ENCODE measurements at places on chromosomes 5 and 9.
A peak's percentile ranks its signal among the peaks of the same experiment; 100 is the strongest.

- no peak for DNase-seq
Observed at GRCh38 chr9:132077881-132078698, 1.6 kb downstream of the MED27 start.

GRCh38 chr9:84597131-84597530 is 72.4 kb upstream of the NTRK2 start:
- no peak for DNase-seq

GRCh38 chr9:134240361-134240760 is 76.0 kb upstream of the RNU6ATAC start:
- no peak for DNase-seq

GRCh38 chr5:100516285-100516684 is 18.9 kb upstream of the FAM174A start:
- no peak for DNase-seq

DNA sequence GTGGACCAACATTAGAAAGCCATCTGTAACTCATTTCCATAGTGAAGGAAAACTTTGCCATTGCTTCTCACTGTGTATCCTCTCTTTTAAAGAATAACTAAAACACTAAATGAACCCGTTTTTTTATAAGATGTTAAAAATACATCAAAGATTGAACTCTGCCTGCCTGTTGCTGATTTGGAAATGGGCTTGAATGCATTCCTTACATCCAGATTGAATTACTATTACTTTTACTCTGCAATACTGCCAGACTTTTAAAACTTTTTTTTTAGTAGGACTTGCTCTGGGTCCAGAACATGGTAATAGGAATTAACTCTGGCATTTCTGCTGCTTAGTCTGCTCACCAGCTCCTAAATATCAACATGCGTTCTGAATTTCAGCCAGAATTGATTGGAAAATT is 176.8 kb upstream of the PAPPA start:
- no peak for DNase-seq

DNA sequence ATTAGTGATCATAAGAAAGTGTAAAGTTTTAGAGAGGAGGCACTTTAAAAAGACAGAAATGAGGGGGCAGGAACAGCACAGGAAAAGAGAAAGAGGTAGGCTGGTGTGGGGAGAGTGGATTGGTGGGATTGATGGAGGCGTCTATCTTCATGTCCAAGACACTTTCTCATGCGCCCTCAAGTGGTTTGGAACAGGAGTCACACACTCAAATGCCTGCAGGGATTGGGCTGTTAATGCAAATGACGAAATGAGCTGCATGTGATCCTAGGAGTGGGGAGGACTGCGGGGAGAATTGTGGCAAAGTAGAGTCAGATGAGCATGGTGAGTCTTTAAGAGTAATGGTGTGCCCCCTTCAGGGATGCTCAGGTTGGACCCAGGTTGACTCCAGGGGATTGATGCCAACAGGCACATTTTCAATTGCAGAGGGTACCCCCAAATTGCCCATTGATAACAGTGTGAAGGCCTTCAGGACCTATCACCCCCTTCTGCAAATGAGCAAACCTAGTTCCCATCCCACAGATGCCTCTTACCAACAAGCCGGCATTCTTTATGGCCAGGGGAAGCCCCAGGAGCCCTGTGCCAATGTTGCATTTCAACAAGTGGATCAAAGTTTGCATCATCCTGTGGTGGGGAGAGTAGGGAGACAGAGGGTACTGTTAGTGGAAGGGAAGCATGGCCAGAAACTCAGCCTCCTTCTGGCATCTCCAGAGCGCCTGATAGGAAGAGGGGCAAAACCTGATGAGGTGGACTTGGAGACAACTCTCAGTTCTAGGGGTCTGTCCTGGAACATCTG is 5.3 kb downstream of the SLC36A3 start:
- DNase-seq, result no peak

DNA sequence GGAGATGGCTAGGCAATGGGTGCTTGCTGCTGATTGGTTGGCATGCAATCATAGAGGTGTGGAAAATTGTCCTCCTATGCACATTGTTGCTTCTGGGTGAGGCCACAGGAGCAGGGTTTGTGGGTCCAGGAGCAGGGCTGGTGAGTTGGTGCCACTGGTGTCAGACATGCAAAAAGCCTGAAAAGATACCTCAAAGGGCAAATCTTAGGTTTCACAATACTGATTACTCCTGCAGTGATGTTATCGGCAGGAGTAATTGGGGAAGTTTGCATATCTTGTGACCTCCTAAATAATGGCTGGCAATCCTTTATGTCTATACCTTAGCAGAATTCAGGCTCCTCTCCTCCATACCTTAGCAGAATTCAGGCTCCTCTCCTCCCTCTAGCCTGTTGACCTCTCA is 25.2 kb downstream of the SLC25A48 start:
- no peak for DNase-seq

DNA sequence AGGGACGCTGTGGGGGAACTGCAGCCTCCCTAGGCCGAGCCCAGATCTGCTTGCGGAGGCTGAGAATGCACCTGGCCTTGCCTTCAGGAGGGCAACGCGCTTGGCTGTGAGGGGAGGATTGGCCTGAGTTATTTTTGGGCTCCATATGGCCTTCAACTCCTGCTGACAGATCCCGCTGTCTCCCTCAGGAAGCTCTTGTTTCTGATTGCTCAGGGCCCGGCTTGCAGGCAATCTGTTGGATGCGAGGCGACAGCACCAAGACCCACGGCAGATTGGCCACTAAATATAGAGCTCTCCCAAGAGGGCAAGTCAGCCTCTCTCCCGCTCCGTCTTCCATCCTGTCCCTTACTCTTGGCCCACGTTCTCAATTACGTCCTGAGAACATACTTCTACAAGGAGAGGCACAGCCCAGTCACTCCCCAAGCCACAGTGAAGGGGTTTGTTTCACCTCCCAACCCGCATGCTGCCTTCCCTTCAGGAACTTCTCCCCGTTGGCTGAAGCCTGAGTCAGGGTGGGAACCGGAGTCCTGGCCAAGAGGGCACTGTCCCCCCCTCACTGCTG is 53.6 kb downstream of the RASGEF1C start:
- DNase-seq, result no peak

DNA sequence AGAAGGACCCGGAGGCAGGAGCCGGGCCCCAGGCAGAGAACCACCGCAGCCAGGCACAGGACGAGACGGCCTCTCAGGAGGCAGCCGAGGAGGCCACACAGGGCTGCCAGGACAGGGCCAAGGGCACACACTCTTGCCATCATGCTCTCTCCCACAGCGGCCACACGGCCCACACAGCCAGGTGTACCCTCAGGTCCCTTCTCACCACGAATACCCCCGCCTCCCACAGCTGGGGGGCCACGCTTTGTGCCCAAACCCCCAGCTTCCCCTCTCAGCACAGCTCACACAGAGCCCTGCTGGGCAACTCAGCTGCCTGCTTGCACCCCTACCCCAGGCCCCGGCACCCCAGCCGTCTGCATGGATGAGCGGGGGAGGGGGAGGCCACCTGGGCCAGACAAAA is 5.3 kb downstream of the SSNA1 start:
- DNase-seq, result no peak

DNA sequence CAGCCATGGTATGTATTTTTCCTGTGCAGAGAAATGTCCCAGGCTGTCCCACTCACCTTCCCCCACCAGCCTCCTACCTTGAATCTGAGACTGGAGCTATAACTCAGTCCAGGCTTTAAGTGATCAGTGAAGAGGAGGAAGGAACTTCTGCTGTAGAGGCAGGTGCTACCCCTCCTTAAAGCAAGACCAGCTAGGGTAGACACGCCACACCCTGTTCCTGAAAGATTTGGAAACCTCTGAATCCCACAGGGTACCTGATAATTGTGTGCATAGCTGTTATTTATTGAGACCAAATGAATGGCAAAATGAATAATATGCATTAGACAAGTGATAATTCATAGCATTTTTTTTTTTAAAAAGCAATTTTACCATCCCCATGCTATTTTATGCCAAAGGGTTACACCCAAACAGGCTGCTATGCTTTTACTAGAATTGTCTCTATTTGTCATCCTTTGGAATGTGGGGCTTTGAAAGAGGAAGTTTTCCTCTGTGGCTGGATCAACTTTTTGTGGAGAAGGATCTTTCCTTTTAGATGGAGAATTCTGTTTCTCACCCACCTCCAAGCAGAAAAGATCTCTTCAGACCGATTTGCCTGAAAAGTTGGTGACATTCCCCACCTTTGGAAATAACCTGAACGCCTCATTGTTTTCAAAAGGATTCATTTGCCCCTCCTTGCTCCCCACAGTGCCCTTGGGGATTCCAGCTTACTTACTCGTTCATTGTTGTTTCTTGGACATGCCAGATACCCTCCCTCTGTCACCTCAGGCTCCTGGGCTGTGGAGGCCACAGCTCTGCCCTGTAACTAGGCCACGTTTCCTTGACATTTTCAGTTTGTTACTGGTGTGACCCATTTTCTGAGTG is 248.7 kb downstream of the NR3C1 start:
- no peak for DNase-seq

- DNase-seq, result no peak
Observed at GRCh38 chr5:106195679-106196474, 1474.9 kb downstream of the EFNA5 start.

- DNase-seq, result no peak
Observed at GRCh38 chr5:56454219-56454862, 221.2 kb upstream of the ANKRD55 start.

DNA sequence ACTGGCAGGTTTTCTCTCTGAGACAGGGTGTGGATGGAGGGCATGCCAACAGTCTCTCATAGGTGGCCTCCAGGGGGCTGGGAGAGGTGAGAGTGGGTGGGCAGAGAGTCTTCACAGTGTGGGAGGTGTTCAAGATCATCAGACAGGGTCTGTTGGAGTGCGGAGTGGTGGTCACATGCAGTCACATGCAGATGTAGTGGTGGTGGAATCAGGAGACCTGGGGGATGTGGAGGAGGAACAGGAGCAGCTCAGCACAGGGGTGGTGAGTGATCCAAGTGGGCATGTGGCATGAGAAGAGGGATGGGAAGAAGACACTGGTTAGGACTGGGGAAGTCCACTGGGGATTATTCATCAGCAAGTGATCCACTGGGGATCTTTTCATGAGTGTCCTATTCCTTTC is 5.8 kb downstream of the GM2A start:
- no peak for DNase-seq

DNA sequence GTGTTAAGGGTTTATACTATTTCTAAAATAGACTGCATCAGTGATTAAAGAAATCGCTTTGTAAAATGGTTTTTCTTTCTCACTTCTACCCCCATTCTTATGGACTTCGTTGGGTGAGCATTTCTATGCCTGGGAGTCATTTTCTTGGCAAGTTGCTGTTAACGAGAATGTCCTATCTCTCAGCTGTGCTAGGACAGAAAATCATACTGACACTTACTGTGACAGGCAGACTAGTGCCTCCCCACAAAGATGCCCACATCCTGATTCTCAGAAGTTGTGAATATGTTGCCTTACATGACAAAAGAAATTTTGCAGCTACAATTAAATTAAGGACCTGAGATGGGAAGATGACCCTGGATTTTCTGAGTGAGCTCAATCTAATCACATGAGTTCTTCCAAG is 65.1 kb upstream of the NMUR2 start:
- no peak for DNase-seq

DNA sequence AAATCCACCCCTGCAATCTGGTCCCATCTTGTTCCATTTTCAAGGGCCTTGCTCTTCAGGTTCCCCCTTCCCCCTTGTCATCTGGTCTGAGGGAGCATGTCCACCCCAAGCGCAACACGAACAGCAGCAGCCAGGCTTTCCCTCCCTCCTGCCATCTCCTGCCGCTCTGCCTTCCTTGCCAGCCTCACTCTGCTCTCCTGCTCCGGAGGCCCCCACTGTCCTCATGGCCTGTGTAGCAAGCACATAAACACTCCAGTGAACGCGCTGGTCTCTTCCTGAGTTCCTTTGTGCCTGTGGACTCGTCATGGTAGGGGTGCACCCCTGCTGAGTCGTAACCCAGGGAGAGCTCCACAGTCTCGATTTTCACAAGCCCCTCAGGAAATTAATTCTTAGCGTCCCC is 29.9 kb downstream of the TENT4A start:
- DNase-seq, result no peak

- DNase-seq, result no peak
Observed at GRCh38 chr5:73450137-73450536, 1.6 kb upstream of the FOXD1 start.

- DNase-seq, result peak; percentile 81
Observed at GRCh38 chr9:129027685-129028191, 393 bp downstream of the SH3GLB2 start.

DNA sequence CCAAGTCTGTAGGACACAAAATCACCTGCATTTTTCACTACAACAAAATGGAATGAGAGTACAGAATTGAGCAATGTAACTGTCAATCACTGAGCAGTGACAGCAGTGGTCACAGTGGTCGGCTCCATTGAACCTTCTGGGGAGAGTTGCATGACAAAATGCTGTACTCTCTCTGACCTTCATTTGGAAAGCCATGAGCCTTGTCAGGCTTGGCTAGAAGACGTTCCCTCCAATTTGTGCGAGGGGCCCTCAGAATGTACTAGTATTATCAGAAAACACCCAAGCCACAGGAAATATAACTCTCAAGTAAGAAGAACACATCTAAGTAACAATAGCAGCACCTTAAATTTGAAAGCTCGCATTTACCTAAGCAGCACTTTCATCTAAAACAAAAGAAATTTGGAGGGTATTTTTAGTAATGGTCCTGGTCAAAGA is 425.6 kb upstream of the MEF2C start:
- DNase-seq, result no peak

DNA sequence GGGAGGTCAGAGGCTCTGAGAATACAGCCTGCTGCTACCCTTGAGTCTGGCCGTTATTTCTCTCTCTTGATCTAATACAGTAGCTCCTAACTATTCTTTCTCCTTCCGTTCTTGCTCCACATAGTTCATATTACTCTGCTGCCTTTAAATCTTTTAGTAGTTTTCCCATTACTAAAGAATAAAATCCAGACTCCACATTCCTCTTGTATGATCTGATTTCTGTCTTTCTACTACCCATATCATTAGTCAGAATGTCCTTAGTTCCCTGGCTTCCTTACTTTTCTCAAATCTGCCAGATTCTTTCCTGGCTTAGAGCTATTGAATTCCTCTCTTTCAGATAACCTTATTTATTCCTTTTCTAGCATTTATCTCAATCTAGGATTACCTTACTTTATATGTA is 40.0 kb downstream of the MARCHF6 start:
- no peak for DNase-seq

DNA sequence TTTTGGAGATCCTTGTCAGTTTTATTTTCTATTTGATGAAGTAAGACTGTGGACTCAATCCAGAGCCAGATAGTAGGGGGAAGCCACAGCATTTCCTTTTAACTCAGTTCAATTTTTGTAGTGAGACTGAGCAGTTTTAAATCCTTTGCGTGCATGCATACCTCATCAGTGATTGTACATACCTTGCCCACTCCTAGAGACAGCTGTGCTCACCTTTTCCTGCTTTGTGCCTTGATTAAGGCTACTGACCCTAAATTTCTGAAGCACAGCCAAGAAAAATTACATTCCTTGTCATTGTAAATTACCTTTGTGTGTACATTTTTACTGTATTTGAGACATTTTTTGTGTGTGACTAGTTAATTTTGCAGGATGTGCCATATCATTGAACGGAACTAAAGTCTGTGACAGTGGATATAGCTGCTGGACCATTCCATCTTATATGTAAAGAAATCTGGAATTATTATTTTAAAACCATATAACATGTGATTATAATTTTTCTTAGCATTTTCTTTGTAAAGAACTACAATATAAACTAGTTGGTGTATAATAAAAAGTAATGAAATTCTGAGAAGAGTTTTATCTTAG is 17.8 kb downstream of the DIMT1 start:
- DNase-seq, result no peak

- no peak for DNase-seq
Observed at GRCh38 chr9:69175486-69175885, 1.4 kb downstream of the TJP2 start.

- DNase-seq, result no peak
Observed at GRCh38 chr5:161152415-161152940, 300.5 kb upstream of the ATP10B start.

Measured in activated gamma-delta T cell (primary cell).